Right kidney (tissue), 9 donors: ENCODE measurements at places on chromosomes 6 and 20.

GRCh38 chr20:20780127-20780824 is 67.8 kb upstream of the RALGAPA2 start:
- no peak for DNase-seq

- no peak for DNase-seq
Measured at GRCh38 chr6:151317995-151318365, 73.4 kb downstream of the ZBTB2 start.

GRCh38 chr6:22717915-22718314 is 148.5 kb downstream of the HDGFL1 start:
- DNase-seq = no peak

DNA sequence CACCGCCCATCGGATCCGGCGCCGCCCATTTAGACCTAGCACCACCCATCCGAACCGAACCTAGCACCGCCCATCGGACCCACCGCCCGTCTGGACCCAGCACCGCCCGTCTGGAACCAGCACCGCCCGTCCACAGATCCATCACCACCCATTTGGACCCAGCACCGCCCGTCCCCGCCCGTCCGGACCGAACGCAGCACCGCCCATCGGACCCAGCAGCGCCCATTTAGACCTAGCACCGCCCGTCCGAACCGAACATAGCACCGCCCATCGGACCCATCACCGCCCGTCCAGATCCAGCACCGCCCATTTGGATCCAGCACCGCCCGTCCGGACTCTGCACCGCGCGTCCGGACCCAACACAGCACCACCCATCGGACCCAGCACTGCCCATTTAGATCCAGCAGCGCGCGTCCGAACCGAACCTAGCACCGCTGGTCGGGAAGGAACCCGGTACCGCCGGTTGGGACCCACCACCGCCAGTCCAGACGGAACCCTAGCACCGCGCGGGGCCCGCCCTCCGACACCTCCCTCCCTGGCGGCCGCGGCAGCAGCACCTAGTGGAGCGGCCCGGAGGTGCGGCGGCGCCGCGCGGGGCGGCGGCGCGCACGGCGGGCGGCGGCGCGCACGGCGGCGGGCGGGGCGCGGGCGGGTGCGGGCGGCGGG is 348 bp upstream of the AFDN start:
- DNase-seq = peak; percentile 80

DNA sequence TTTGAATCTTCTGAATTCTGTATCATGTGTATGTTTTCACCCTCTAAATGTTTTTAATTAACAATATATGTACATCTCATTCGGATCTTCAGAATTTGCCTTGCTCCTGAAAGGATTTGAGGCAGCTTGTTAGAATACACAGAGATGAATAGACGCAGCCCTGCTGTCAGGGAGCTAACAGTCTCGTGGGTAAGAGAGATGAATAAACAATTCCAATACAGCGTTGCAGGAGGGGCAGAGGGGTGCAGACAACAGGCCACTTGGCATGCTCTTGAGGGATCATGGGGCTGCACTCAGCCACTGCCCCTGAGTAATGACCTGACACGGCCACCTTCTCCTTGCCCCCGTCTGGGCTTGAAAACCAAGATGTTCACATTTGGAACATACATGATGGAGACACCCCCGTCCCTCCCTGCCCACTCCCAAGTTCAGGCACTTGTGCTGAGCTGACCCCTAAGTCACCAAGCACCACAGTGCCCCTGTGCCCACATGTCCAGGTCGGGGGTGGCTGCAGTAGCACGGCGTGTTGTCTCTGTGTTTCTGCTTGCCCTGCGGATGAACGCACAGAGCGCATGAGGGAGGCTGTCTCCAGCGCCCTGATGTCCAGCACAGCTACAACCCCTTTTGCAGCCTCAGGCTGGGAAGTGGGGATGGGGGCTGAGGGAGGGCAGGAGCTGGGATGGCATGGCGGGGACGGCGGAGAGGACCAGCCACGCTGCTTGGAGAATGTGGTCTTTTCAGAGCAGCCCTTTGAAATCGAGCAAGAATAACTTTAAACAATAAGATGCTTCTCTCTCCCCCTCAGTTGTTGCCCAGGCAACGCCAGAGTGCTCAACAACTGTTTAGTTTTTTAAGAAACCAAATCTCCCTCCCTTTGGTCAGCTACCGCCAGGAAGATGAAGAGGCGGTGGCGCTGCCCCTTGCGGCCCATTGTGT is 33.0 kb upstream of the CDH22 start:
- no peak for DNase-seq

GRCh38 chr20:35001596-35002362 is 46.1 kb downstream of the MYH7B start:
- DNase-seq = no peak

DNA sequence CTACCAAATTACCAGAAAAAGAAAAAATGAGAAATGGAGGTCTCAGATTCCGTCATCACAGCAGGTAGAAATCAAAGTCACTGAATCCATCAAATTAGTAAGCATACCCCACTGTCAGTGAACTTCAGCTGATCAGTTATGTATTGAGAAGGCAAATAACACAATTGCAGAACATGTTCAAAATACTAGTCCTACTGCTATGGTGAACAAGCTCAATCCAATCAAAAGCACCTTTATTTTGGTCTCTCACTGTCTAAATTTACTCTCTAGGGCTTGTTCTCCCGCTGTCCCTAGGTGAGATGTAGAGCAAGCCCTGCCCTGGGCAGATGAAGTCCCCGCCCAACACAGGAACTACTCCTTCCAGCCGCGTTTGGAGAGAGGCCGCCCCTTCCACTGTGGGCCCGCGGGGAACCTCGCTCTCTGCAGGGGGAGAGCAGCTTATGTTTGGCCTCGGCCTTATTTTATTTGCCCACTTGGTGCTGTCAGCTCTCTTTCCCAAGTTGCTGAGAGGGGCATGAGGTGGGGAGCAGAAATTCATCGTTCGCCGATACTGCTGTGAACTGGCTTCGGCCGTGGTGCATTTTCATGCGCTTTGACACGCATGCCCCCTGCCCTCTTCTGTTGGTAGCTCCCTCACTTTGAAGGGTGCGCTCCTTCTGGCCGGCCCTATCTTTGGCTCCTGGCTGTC is 14.3 kb upstream of the MAP1LC3A start:
- DNase-seq = peak; percentile 52

DNA sequence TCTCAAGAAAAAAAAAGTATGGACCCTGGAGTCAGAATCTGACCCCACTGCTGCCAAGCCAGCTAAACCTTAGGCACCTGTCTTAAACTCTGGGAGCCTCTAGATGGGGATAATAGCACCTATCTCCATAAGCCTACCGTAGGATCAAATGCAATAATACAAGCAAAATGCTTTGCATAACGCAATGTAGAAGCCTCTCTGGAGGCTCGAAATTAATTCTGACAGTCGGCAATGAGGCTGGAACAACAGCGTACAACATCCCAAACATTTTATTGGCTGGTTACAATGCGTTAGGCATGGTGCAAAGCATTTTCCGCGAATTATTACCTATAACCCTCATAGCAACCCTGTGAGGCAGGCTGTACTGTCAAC is 521 bp downstream of the CDK5RAP1 start:
- DNase-seq = peak; percentile 12

DNA sequence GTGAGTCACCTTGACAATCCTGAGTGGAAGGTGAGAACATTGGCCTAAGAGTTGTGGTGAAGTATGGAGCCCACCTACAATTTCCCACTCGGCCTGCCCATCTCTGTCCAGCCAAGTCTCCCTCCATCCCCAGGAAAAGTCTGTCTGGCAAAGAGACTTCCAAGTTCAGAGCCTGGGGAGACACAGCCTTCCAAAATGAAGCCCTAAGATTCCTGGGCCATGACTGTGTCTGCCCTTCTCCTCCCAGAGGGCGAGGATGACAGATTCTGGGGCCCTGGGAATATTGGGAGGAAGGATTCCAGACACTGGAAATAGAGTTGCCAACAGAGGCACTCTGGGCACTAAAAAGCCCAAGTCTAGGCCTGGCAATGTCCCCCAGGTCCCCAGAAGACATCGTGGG is 176.8 kb downstream of the NFATC2 start:
- DNase-seq = no peak

- DNase-seq = no peak
Measured at GRCh38 chr6:134183844-134184243, 131.4 kb upstream of the SLC2A12 start.

GRCh38 chr6:100719883-100720682 is 161.0 kb downstream of the ASCC3 start:
- DNase-seq = no peak

GRCh38 chr20:3080939-3081388 is 3.6 kb downstream of the AVP start:
- no peak for DNase-seq

- DNase-seq = no peak
Measured at GRCh38 chr6:151761851-151762250, 45.6 kb upstream of the ESR1 start.

- DNase-seq = no peak
Measured at GRCh38 chr6:44472250-44472945, 84.9 kb downstream of the CDC5L start.

DNA sequence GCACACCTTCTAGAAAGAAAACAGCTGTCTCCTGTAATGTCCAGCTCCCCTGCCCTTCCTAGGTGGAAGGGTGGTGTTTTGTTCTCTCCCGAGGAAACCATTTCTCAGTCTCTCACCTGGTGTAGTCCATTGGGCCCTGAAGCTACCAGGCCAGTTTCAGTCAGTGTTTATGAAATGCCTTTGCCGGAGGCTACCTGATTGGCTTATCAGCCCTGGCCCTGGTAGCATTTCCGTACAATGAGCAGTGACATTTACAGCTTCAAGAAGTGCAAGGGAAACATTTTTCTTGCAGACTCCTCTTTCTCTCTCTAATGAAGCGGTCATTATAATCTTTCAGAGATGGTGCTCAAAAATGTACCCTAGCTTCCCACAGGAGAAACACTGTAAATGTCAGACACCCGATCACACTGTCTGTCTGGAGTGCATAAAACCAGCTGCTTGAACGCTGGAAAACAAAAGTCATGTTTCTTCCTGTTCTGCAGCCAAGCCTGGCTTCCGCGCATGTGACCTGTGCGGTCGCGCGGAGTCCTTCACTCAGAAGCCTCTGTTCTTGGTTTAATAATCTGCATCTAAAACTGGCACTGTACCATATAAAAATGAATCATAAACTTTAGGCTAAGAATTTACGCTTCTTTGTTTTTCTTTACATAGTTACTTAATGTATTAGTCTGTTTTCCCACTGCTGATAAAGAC is 28.4 kb upstream of the SAYSD1 start:
- no peak for DNase-seq

DNA sequence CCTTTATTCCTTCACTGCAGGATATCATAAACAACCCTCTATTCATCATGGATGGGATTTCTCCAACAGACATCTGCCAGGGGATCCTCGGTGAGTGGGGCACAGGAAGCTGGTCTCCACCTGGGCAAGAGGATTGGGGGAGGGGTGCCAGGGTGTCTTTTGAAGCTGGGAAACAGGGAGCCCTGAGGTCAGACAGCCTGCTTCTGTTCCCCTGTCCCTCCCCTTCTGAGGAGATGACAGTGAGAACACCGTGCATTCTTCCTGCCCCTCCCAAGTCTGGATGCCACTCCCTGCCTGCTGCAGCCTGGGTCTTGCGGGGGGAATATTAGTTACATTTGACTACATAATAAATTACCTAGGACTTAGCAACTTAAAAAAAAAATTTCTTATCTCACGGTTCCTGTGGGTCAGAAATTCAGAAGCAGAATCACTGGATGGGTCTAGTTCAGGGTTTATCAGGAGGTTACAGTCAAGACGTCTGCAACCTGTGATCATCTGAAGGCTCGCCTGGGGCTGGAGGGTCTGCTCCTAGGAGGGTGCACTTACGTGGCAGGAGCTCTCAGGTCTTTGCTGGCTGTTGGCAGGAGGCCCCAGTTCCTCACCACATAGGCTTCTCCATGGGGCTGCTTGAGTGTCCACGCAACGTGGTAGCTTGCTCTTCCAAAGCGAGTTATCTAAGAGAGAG is 11.4 kb downstream of the CAPN11 start:
- DNase-seq = no peak

DNA sequence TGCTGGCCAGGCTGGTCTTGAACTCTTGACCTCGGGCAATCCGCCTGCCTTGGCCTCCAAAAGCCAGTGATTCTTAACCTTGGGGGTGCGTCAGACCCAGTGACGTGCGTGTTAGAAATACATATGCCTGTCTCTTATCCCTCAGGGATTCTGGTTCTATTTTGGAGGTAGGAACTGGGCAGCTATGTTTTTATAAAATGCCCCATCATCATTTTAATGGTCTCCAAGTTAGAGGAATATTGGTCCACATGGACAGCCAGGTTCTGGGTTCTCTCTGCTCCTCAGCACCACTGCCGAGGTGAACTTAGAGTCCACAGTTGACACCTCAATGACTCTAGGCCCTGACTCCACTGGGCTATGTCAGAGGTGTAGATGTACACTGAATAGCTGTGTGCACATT is 352.7 kb downstream of the SMOC2 start:
- no peak for DNase-seq

- DNase-seq = no peak
Measured at GRCh38 chr6:125748406-125749172, 843 bp upstream of the HEY2 start.

- no peak for DNase-seq
Measured at GRCh38 chr6:122645256-122645655, 35.1 kb downstream of the PKIB start.
